ENCODE measurements at places on chromosomes 16 and 17.
A peak's percentile ranks its signal among the peaks of the same experiment; 100 is the strongest.

GRCh38 chr17:41421116-41421515 is 3.3 kb downstream of the KRT37 start:
- DNase-seq: no peak

GRCh38 chr17:3511852-3512504 is 36.2 kb downstream of the ASPA start:
- no peak for DNase-seq

GRCh38 chr17:78819402-78819801 is 21.2 kb downstream of the USP36 start:
- no peak for DNase-seq

DNA sequence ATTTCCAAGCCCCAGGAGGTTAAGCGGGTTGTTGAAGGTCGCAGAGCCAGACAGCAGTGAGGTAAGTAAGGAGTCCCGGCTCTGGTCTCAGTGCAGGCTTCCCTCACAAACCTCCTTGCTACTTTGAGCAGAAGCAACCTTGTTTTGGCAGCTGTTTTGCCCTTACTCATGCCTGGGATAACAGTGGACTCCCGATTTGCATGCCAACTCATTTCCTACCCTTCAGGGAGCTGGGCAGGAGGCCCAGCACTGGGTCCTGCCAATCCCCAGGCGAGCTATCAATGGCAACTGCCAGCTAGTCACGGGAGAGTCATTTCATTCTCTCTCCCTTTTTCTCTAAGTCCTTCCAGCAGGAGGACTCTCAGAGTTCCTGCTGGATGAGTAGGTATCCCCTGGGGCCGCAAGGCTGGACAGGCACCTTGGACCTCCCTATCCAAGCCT is 72.0 kb upstream of the KSR1 start:
- DNase-seq: no peak

DNA sequence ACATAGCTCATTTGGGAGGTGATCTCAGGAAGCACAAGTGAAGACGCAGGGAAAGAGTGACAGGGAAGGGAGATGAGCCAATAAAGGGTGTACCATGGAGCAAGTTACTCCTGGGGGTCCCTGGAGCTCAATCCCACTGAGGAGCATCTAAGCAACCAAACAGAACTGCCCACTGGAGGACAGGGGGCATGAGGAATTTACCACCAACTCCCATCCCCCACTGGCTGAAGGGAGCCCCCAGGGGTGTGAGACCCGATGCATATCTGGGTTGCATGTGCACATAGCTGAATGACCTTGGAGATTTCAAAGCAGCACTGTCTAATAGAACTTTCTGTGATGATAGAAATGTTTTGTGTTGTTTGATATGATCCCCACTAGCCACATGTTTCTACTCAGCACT is 29.6 kb downstream of the C16orf82 start:
- DNase-seq: no peak

DNA sequence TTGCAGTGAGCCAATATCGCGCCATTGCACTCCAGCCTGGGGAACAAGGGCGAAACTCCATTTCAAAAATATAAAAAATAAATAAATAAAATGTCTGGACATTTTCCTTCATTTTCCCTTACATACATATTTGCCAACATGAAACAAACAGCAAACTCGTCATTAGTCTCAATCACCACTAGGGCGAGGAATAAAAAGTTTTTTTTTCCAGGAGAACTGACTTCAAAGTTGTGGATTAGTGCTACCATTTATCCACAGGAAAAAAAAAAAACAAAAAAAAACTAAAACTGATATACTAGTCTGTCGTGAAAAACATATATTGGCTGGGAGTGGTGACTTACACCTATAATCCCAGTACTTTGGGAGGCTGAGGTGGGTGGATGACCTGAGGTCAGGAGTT is 77.0 kb upstream of the MTMR4 start:
- DNase-seq: no peak

DNA sequence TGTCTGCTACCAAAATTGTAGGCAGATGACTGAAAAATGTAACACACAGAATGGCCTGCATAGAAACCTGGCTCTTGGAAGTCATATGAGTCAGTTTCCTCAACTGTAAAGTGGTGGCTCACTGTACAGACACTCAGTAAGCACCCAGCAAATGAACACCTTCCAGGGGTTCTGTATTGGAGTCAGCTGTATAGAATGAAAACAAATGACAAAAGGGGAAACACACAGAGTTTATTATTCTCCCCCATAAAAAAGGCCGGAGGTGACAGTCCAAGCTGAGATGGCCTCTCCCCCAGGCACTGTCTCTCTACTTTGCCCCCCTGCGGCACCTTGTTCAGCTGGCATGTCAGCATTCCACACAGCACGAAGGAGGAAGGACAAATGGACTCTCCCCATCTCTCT is 6.2 kb upstream of the MEOX1 start:
- DNase-seq: no peak

DNA sequence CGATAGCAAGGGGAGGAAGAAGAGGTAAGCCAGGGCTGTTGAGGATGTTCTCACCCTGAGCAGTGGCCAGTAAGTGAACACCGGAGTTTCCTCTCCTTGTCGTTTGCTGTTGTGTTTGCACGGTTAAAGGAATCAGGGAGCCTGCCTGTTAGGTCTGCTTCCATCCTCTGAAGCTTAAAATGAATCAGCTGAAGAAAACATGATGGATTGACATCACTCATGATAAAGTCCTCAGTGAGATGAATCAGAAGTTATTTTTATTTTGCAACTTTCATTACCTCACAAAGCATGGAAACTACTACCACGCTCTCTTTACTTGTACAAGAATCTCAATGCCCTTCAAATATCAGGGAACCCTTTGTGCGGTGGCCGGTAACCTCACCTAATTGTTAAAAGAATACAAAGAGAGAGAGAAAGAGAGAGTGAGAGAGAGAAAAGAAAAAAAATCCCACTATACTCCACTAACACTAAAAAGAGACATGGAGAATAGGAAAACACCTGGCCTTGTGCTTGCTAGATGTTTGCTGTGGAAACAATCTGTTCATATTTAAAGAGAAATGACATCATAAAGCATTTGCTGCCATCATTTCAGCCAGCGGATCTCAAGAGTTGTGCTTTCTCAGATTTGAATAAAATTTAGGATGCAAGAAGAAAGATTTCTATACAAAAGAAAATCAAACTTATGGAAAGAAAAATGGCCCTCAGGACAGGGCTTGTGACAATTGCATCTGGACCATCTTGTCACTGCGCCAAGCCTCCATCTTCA is 441.6 kb upstream of the SALL1 start:
- no peak for DNase-seq

DNA sequence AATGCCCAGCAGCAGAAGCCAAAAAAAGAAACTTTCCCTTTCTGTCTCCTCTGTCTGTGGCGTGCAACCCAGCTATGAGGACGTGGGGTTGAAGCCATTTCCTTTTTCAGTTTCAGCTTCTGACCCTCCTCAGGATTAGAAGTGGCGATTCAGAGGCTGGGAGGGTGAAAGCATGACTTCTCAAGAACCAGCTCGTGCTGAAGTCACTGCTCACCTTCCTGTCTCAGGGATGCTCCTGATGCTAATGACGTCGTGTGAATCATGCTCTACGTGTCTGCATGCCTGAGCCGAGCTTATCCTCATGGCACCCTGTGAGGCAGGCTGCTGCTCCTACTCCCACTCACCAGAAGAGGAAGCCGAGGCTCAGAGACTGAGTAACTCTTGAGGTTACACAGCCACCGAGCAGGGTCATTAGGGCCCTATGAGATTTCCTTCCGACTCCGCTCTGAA is 5.7 kb upstream of the LPO start:
- DNase-seq: no peak

DNA sequence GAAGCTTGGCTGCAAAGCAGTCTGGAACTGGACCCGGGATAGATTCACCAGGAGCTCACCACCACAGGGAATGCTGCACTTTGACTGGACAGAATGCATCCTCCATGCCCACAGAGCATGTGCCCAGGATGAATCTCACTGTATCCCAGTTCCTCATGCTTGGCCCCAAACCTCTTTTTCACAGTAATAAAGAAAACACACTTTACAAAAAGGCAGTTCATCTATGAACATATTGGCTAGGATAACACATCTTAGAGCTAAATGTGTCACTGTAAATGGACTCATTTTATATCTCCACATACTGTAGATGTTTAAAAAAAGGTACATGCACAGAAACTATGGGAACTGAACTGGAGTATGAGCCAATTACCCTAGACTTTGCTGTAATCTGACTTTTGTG is 266.9 kb downstream of the TOX3 start:
- DNase-seq: no peak

- DNase-seq: no peak
These were observed 126.1 kb upstream of the NUDT7 start for GRCh38 chr16:77596261-77596660.

DNA sequence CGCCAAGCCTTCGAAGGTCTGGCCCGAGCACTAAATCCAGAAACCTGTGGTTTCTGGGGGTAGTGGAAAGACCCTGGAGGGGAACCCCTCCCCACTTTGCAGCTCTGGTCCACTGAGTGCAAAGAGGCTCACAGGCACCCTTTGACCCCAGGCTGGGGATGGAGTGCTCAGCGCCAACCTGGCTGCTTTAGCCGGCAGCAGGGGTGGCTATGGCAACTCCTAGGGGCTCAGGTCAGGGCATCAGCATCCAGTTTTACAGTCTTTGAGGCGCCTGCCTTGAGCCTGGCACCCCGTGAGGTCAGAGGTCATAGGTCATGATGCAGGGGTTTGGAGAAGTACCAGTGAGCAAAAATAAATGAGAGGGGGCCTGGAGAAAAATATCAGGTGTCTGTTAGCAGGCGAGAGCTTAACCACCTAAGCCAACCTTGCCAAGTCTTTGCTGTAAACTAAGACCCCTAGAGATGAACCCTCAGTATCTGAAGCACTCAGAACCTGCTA is 17.9 kb downstream of the CA7 start:
- DNase-seq: no peak

DNA sequence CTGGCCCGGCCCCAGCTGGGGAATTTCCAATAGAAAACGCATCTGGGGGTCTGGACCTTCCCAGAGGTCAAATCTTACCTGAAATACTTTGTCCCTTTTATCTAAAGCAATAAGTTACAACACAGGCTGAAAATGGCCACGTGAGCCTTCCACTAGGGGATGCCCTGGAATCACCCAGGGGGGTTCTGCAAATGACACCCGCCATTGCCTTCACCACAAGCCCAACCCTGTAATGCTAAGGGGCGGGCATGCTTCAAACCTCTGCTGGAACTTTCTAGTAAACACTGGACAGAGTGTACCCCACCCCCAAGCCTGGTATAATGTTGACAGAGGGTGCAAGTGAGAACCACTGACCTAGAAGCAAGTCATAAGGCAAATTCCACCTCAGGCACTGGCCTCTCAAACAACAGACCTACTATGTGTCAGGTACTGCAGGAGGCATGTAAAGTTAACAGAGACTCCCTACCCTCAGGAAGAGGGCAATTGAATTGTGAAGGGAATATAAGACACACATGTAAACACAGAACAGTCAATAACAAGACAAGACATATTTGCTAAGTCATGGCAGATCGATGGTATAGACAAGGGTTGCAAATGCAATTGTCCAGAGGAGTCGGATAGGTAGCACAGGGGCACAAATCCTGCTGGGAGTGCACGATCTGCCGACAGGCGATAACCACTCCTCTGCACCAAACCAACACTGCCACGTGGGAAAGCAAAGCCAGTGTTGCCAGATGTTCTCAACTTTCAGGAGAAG is 59.0 kb downstream of the ARHGAP17 start:
- DNase-seq: no peak

DNA sequence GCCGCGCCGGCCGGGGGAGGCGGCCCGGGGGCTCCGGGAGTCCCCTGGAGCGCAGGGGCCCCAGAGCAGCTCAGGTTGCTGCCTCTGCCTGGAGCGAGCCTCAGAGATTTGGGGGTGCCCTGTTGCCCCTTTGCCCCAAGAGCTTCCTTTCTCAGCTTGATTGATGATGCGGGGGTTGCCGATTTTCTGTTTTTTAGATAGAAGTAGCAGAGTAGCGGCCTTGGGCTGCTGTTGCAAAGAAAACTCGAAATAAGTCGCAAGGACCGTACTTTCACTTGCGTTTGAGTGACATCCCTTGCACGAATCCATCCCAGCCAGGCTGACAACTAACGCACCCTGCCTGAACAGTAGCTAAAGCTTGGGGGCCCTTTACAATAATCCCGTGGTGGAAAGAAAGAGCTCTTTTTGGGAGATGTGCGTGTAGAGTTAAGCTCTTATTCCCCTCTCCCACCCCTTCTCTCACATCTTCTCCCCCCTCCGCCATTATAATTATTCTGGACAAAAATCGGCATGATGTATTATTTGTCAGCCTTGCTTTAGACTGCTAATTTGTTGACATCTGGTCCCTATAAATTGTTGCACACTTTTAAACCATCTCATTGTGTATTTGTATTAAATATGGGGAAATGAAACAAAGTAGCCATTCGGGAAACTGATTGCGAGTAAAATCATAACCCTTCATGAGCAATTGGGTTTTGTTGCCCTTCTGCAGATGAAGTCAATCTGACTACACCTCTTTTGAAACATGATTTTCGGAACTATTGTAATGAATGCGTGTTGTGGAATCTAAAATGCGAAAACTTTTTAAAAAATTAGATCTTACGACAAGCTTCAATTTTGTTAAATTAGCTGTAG is 873 bp downstream of the USP10 start:
- peak; percentile 8 for DNase-seq

- no peak for DNase-seq
These were observed 563.4 kb upstream of the CA10 start for GRCh38 chr17:52721910-52722309.

DNA sequence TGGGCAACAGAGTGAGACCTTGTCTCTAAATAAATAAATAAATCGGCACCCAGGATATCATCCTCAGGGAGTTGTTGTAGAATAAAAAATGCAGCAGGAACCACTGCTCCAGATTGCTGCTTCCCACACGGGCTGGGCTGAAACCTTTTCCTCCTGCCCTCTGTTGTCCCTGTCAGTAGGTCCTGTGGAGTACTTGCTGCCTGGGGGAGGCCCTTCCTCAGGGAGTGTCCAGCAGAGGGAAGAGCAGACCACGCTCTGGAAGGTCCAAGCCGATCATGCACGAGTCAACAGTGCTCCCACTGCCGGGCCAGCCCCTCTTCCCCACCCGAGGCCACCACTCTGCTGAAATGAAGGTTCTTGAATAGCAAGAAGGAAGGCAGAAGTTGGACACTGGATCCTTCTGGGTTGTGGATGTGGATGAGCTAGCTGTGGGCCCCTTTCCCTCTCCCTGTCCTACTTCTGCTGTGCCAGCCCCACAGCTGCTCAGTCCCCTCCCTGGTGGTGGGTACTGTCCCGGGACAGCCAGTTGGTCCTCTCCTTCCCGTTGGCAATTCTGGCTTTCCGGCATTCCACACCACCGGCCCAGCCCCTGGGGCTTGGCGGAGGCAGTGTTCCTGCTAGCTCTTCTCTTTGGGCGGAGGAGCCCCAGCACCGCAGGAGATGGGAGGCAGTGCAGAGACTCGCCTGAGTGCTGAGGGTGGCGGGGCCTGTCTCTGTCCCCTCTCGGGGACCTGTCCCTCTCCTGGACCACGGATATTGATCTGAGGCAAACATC is 10.8 kb downstream of the CDK5R1 start:
- DNase-seq: no peak

Data from NCI-H1417 (cell line).